ENCODE measurements at places on chromosomes 7 and 10. TPM values are rescaled to one million over a fixed set of nuclear protein-coding genes. Genes with fewer than 3 reads are reported as not detected.

GRCh38 chr7:66930341-66930740 is 9.3 kb downstream of the TMEM248 start:
- no peak for DNase-seq

DNA sequence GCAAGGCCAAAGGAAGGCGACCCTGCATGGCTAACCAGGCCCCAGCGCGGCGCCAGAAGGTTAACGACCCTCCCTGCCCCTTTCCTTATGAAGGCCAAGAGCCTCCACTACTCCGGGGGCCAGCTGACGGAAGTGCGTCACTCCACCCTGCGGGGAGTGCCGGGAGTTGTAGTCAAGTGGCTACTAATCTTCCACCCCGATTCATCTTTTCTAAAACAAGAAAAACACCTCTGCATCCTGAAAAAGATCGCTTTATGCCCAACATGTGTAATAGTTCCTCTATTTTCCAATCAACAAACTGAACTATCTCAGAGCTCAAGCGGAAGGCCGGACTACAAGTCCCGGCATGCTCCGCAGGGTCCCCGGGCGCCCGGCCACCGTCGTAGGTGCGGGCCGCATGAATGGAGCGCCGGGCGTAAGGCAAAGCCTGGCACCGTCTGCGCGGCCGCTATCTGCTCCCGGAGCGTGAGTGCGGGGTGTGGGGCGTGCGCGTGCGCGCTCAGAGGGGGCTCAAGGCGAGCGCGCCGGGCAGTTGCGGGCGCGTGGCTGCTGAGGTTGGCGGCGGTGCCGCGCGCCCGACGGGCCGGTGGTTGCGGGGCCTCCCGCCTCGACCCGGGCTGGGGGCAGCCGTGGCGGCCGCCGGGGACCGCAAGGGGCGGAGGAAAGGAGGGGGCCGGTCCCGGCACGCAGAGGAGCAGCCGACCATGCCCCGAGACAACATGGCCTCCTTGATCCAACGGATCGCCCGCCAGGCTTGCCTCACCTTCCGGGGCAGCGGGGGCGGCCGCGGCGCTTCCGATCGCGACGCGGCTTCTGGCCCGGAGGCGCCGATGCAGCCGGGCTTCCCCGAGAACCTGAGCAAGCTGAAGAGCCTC is at the start of gene ADO:
Gene ADO (plus strand): TSS at position 365 of the 875 bp plus-strand sequence. CDS start 340 bp downstream, at position 705.
- DNase-seq, result peak; percentile 80

DNA sequence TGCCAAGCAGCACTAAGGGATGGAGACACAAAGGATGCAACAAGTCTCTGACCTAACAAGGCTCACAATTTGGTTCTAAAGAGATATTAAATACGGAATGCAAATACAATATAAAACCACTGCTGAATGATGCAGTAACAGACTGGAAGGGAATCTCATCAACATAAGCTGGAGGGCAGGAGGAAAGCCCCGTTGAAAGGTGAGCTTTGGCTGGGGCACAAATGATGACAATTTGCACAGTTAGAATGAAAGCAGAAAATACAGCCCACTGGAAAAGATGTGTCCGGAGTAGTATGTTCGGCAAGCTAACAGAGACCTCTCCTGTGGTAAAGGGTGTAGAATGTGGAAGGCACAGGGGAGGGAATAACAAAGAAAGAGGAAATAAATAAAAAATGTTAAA is 26.1 kb downstream of the PAXIP1 start:
- DNase-seq, result no peak

- DNase-seq, result peak; percentile 36
These were observed at the start of gene NYAP1 for GRCh38 chr7:100483722-100484672. Gene NYAP1, plus strand, starts transcription at chr7:100483927. Its CDS starts 1,385 bp downstream, at chr7:100485312.

DNA sequence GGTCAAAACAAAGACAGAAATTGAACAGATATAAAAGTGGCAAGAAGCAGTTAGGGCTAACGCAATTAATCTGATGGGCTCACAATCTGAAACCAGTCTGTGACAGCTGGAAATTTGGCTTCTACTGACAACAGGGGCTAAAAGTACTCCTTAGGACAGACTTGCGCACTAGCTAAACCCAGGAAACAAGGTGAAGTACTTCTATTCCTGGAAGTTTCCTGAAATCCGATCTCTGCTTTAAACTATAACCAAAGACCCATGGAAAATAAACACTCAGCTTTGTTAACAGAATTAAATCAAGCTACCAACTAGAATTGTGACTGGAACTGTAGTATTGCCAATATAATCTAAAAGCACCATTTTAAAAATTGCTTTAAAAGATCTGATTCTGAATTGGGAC is 520.2 kb upstream of the ZWINT start:
- DNase-seq, result no peak

- no peak for DNase-seq
These were observed 19.8 kb downstream of the MYOF start for GRCh38 chr10:93462371-93462770.

GRCh38 chr7:45446195-45446944 is 127.8 kb upstream of the ADCY1 start:
- no peak for DNase-seq

DNA sequence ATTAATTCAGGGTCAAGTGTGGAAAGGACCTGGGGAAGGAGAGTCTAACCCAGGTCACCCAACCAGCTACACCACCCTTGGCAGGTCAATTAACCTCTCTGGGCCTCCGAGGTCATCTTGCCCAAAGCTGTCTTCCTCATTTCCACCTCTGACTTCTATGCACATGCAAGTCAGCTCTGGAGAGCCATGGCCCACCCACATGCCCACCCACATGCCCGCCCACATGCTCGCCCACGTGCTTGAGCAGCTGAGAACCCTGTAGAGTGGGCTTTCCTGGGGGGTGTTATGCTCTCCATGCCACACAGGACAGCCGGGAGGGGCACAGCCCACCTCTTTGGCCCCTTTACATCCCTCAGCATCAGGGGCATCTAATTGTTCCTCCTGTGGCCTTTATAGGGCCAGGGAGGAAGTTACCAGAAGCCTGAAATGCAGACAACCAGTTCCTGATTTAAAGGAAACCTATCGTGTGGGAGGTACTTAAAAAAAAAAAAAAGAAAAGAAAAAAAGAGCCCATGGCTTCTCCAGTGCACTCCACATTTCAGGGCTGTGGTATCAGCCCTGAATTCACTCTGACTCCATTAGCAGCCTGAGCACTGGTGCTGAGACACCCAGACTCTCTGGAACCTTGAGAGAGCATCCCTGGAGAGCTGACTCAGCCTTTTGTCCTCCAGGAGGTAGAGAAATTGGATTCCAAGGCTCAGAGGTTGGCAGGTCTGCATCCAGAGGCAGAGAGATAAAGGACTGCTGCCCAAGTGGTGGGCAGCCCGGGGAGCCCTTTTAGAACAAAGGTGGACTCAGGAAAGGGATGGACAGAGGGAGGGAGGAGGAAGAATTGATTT is 176.2 kb upstream of the ZMIZ1 start:
- no peak for DNase-seq

GRCh38 chr7:22612776-22613175 is 112.8 kb upstream of the STEAP1B start:
- DNase-seq, result no peak

GRCh38 chr7:80288175-80289122 is 153.8 kb downstream of the GNAI1 start:
- peak; percentile 2 for DNase-seq

DNA sequence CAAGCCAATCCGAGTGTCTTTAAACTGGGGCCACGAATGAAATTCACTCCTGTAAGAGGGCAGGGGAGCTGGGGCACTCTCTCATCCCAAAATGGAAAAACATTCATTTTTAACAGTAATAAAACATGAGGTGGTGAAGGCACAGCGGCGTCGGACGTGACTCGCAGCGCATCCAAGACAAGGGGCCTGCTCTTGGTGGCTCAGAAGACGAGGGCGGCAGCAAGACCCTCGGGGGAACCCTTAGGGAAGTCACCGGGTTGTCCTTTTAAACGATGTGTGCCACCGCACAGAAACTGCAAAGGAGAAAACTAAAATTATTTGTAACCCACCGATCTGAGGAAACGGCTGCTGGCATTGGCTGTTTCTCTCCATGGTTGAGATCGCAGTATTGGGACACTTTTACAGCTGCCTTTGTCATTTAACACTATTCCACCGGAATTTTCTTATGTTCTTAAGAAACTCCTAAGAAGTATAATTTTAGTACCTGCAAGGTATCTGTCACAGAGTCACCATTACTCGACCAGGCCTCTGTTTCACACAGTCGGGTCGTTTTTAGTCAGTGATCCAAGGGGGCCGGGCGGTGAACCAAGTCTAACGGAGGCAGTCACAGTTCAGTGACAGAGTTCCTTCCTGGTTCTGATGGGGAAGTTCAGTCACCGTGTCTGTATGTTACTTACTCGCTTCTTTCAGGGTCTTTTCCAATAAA is 159.3 kb downstream of the PTPRN2 start:
- no peak for DNase-seq

DNA sequence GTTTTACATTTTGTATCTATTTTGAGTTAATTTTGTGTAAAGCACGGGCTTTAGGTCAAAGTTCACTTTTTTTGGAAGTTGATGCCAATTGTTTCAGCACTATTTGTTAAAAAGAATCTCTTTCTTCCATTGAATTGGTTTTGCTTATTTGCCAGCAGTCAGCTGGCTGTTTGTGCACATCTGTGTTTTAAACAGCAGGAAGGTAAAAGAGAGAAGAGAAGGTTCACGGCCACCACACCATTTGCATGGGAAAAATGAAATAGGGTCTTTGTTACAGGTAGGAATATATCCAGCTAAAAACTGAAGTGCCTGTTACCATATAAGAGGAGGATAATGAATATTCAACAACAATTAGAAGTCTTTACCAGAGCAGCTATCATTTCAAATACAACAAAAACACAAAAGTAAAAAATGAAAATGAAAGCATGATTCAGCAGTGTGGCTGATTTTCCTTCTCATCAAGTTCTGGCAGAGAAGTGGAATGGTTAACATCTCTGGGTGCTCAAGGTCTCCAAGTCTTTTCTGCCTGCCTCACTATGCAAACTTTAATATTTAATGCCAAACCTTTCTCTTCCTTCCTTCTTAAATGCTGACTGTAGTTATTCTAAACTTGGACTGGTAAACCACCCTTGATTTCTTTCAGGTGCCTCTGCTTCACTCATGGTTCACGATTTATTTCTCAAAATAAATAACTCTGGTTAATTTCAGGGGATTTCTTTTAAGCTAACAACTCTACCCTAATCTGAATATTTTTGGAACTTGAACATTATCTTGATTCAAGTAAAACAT is 841.5 kb downstream of the GRM8 start:
- no peak for DNase-seq

GRCh38 chr10:44185315-44185666 is 199.6 kb downstream of the CXCL12 start:
- DNase-seq, result no peak

DNA sequence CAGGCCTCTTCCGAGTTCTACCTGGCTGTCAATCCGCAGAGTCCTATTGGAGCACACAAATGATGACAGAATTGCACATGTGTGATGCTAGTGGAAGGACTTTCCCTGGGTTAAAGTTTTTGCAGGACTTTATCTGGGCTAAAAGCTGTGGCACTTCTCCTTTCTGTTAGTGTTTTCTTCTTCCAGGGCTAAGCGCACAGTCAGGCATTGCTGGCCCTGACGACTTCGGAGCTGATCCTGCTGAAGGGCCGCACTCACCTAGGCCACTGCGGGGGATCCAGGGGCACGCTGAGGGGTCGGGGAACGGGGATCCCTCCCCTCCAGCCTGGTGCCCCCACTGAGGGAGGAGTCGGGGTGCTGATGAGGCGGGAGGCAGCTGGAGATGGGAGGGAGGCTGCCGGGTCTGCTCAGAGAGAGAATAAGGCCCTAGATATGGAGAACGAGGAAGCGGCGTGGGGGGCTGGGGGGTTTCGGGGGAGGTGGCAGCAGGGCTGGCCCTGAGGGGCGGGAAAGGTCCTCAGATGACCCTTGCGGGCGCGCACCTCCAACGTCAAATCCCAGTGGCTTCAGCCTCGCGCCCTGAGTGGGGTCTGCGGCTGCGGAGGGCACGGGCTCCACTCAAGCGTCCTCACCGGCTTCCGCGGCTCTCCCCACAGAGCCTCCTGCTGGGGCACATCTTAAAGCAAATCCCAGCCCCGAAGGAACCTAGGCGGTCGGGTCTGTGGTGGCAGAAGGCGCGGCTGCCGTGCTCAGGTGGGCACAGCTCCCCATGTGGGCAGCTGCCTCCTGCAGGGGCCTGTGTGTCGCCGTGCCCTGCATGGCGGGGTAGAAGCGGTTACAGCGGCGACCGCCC is 30.9 kb downstream of the AGR3 start:
- no peak for DNase-seq

HABP2 gene
- not detected for total RNA-seq

BUB3 gene
- 166 TPM for total RNA-seq

CTTNBP2 gene
- not detected for total RNA-seq

ANKRD30A gene
- total RNA-seq, result not detected

MINDY4 gene
- 0.46 TPM for total RNA-seq

Measured in CD8-positive, alpha-beta T cell (primary cell).